ENCODE measurements at places on chromosomes 13 and 19.

- no peak for DNase-seq
Measured at GRCh38 chr19:42394751-42395150, 4.7 kb upstream of the CNFN start.

GRCh38 chr13:99738626-99739025 is 232.9 kb downstream of the ZIC5 start:
- DNase-seq: no peak

DNA sequence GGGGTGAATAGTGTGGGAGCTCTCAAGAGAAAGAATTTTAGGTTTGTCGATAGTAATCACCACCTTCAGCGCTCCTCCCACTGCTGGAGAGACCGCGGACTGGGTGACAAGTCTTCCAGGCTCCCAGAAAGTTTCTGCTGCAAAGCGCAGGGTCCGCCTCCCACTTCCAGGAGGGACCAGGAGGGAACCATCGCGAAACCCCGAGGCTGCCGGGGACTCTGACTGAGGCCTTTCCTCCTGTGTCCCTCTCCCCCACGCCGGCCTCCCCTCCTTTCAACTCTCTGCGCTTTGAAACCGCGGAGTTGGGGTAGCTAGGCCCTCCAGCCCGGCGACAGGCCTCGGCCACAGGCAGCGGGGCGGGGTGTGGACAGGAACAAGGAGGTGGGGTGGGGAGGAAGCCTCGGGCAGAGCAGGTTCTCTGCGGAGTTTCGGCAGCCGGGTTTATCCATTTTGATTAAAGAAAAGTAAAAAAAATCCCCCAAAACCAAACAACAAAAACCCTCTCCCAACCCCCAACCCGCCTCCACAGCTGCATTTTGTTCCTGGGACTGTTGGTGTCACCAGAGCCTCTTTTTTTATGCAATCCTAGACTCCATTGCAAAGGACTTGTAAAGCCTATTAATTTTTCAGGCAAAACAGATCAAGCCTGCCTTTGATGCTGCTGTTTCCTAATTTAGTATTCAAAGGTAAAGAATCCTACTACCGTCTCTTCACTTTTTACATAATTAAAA is 157.2 kb downstream of the TM9SF2 start:
- peak; percentile 19 for DNase-seq

- DNase-seq: peak; percentile 26
Measured at GRCh38 chr19:16920816-16921529, 32.2 kb downstream of the F2RL3 start.

DNA sequence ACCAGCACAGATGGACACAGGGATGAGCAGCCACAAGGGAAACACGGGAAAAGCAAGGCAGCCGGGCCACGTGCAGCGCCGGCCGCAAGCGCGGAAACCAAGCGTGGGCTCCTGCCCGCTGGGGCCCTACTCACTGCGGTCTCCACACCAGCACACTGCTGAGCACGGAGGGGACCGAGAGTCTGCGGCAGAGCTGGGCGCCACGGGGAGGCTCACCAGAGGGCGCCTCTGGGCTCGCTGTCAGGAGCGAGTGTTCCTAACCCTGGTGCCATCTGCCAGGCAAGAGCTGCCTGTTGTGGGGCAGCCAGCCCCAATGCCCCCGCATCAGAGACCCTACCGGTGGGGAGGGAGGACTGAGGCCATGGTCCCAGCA is 26.5 kb downstream of the MPND start:
- peak; percentile 48 for DNase-seq

DNA sequence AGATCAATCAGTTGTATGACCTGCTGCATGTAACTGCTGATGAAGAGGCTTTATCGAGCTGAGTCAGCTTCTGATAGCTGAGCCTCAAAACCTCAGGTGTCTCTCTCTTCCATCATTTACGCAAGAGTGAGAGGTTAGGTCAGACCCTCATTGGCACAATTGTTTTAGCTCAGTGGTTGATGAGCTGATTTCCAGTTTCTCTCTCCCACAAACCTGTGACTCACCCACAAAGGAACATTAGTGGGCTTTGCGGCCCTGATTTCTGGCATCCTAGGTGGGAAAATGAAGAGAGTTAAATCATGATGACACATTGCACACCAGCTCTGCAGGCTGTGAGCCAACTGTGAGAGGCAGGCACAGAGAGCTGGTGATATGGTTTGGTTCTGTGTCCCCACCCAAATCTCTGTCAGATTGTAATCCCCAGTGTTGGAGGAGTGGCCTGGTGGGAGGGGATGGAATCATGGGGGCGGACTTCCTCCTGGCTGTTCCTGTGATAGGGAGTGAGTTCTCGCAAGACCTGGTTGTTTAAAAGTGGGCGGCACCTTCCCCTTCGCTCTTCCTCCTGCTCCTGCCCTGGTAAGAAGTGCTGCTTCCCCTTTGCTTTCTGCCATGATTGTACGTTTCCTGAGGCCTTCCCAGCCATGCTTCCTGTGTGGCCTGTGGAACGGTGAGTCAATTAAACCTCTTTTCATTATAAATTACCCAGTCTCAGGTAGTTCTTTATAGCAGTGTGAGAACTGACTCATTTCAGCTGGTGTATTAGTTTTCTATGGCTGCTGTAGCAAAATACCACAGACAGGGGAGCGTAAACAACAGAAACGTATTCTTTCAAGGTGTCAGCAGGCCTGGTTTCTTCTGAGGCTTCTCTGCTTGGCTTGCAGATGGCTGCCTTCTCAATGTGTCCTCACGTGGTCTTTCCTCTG is 33.5 kb upstream of the TMTC4 start:
- DNase-seq: no peak

DNA sequence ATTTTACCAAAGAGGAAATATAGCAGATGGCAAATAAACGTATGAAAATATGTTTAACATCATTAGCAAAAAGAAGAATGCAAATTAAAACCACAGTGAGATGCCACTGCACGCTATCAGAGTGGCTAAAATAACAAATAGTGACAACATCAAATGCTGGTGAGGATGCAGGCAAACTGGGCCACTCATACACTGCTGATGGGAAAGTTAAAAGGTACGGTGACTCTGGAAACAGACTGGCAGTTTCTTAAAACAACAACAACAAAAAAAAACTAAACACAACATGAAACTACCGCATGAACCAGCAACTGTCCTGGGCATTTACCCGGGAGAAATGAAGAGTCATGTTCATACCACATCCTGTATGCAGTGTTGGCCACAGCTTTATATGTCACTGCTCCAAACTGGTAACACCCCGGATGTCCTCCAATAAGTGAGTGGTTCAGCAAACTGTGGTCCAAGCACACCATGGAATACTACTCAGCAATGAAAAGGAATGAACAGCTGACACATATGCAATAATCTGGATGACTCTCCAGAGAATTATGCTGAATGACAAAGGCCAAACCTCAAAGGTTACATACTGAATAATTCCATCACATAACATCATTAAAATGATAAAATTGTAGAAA is 22.3 kb downstream of the EPS15L1 start:
- no peak for DNase-seq

GRCh38 chr13:47747901-47748300 is 253.2 kb downstream of the SUCLA2 start:
- no peak for DNase-seq

GRCh38 chr13:65917731-65918130 is 1312.4 kb downstream of the PCDH9 start:
- no peak for DNase-seq

DNA sequence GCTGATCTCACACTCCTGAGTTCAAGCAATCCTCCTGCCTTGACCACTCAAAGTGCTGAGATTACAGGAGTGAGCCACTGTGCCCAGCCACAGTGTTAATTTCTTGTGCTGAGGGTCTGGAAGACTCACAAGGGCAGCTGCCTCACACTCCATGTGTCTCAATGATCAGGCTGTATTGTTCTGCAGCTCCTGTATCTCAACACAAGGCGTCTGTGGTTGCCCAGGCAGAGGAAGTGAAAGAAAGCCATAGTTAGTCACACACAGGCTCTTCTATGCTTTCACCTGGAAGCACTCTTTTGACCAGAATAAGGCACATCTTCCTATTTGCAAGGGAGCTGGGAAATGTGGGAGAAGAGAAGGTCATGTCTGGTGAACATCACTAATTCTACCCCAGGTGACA is 107.3 kb upstream of the ZNF507 start:
- DNase-seq: no peak

- DNase-seq: no peak
Measured at GRCh38 chr13:28089065-28089464, 11.3 kb downstream of the FLT3 start.

DNA sequence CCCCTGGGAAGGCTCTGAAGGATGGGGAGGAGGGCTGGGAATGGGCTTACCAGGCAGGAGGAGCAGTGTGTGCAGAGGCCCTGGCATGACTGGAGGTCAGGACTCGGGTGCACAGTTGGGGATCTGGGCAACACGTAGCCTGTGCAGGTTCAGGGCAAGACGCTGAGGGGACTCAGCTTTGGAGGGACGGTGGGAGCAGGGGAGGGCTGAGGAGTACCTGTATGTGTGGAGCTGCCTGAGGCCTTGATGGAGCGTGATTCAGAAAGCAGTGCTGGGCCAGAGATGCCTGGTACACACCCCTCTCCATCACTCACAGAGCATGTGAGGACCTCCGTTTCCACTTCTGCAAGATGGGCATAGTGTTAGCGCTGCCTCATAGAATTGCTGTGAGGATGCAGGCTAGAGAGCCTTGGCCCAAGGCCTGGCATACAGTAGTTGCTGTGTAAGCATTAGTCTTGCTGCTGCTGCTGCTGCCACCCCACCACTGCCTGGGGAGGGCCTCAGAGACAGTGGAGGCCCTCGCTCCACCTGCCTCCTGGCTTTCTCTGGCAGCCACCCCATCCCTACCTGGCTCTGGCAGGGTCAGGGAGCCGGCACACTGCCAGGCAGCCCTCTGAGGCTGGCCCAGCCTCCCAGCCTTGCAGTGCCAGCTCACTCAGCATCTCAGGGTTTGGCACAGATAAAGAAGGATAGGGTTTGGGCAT is 2.4 kb downstream of the PAK4 start:
- no peak for DNase-seq

DNA sequence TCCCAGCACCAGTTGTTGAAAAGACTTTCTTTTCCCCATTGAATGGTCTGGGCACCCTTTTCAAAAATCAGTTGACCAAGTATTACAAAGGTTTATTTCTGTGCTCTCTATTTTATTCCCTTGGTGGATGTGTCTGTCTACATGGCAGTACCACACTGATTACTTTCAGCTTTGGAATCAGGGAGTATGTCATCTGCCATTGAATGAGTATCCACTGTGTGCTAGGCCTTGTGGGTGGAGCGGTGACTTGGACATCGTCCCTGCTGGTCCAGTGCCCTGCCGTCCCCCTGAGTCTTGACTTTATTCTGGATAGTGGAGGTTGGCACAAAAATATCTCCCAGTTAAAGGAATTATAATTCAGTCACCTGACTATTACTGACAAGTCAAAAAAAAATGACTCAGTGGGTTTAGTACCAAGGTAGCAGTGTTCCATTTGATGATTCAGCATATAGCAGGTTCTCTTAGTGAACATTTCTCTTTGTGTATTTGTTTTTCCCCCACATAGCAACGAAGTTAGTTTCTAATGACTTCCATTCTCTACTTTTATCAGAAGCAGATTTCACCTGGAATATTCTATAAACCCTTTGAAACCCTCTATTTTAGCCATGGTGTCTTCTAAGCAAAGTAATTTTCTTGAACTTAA is 3.9 kb downstream of the UPF3A start:
- DNase-seq: no peak

DNA sequence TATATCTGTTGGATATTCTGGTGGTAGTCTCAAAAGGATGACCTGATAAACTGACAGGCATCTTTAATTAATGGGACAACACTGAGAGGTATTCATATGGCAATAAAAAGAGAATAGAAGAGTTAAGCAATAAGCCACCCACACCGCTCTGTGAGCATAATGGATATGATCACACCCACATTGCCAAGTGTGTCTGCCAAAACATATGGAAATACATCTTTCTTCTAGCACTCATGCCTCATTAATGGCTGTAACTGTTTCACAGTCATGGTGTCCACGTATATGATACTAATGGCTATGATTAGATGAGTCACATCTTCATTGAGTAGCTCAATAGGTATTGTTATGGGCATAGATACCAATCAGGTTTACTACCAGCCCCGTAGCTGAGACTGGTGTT is 13.1 kb downstream of the IGFL3 start:
- DNase-seq: no peak

DNA sequence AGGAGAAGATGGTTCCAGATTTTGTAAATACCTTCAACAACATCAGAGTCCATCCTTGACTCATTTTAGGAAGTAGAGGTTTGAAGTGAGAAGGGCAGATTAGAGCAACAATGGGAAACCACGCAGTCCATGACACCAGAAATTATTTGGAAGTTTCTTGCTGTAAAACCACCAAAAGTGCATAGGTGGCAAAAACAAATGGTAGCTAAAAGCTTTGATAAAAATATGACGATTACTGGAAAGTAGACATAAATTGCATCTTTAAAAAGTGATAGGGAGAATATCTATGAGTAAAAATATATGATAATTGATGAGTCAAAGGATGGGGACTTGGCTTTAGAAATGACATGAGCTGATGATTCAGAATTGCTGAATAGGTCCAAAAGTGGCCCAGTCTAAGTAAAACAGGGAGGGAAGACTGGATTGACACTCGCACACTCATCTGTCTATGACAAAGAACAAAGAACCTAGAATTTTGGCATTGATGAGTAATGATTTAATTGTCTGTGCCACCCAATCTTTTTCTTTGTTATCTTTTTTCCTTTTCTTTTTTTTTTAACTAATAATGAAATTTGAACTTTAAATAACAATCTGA is 472.2 kb downstream of the MYO16 start:
- DNase-seq: no peak

- peak; percentile 50 for DNase-seq
Measured at GRCh38 chr19:3413796-3414327, 47.5 kb downstream of the NFIC start.

DNA sequence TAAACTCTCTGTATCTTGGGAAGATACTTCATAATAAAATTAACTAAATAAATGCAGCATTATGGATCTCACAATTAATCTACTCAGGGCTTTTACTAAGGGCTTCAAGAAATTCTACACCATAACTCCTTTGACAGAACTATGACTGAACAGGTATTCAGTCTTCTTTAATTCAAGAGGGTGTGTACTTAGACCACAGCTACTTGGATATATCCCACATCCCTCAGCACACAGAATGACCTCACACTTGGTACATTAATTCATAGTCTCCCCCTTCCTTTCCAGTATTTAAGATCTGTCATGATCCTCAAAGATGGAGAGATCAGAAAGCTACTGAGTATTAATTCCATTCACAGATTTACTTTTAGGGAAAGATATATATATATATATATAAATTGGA is 11.6 kb downstream of the DIAPH3 start:
- no peak for DNase-seq

DNA sequence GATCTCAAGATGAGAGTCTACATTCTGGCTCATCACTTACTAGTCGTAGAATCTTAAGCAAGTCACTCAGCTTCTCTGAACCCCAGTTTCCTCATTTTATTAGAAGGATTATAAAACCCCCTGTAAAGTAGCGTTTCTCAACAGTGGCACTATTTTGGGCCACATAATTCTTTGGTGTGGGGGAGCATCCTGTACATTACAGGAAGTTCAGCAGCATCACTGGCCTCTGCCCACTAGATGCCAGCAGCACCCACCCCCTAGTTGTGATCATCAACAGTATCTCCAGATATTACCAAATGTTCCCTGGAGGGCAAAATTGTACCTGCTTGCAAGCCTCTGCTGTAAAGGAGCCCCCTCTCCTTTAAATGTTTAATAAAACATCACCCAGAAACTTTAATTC is 22.6 kb downstream of the STARD13 start:
- DNase-seq: no peak

GRCh38 chr13:41788552-41788951 is 172.4 kb downstream of the VWA8 start:
- DNase-seq: no peak

GRCh38 chr13:21694831-21695230 is 24.0 kb downstream of the FGF9 start:
- DNase-seq: no peak

- DNase-seq: no peak
Measured at GRCh38 chr19:33171916-33172359, 22.2 kb upstream of the LRP3 start.
